Ecto neural progenitor cell (in vitro differentiated cells): ENCODE measurements at places on chromosomes 7 and 10.

GRCh38 chr7:21656796-21657195, 114.0 kb downstream of the DNAH11 start:
- no peak for DNase-seq

GRCh38 chr7:1090686-1091643, 3.1 kb downstream of the GPER1 start:
- no peak for DNase-seq

- no peak for DNase-seq
These were observed 24.4 kb upstream of the ELN start for GRCh38 chr7:74003621-74004020.

DNA sequence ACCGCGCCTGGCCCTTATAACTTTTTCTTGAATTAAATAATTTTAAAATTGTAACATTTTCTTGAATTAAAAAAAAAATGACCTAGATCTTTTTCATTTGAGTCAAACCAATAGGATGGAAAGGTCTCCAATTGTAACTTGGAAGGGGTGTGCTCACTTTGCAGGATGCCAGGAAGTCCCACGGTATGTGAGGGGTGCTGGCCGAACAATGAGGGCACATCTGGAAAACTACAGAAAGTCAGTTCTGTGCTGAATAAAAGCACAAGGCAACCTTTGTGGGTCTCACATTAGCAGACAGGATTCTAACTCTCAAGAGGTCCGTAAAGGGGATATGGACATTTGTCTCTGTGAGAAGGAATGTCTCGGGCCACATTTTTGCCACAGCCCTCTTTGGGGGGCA, 52.8 kb upstream of the PDLIM1 start:
- no peak for DNase-seq

DNA sequence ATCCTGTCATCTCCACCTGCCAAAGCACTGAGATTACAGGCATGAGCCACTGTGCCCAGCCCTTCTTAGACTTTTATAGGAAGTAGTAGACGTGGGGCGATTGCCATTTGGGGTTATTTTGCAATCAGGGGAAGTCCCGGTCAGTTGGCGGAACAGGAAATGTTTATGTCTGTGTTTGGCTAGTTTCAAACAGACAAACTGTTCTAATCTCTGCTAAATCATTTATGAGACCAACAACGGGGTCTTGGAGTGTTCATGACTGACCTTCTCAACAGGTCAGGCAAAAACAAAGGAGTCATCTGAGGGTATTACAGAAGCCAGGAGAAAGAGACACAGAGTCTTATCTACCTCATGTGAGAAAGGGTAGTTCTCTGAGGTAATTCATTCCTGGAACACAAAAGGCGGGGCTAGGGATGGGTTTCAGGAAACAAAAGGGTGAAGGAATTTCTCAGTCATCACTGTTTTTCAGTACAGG, 6.6 kb upstream of the TPK1 start:
- DNase-seq, result no peak

DNA sequence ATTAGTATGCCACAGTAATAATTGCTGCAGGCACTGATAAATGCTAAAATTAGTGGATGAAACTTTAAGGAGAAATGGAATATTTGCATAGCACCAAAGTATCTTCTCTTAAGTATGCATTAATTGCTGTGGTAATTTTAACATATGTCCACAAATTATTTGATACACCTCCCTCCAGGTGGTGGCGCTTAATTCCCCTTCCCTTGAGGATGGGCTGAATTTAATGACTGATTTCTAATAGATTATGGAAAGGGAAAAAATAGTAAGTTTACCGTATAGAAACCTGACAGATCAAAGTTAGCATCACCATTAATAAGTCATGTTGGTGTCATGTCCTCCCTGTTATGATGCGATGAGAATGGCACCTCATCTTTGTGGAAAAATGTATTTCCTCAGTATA, 519.2 kb downstream of the TFEC start:
- no peak for DNase-seq

GRCh38 chr7:112206991-112207592, 597 bp downstream of the ZNF277 start:
- DNase-seq, result no peak

GRCh38 chr7:83273699-83274098, 111.0 kb upstream of the PCLO start:
- DNase-seq, result no peak

DNA sequence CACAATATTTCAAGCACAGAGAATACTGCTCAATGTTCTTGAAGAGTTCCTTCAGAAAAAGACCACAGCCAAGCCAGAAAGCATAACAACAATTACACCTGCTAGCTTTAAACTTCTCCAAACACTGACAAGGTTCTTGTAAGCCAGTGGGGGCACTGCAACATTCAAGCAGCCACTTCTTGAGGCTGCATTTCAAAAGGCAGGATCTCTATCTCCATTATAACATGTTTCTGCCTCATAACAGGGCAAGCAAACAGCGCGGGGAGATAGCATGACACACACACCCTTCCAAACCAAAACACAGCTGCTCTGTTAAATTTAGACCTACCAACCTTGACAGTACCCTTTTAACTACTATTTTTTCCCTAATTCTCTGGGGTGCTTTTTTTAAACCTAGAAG, 30.8 kb downstream of the CHCHD3 start:
- DNase-seq, result no peak

GRCh38 chr7:148151778-148152177, 438.8 kb upstream of the C7orf33 start:
- DNase-seq, result no peak

- no peak for DNase-seq
These were observed 1134.0 kb downstream of the XPNPEP1 start for GRCh38 chr10:108789336-108789735.

GRCh38 chr7:38858259-38858884, 50.6 kb downstream of the VPS41 start:
- no peak for DNase-seq

DNA sequence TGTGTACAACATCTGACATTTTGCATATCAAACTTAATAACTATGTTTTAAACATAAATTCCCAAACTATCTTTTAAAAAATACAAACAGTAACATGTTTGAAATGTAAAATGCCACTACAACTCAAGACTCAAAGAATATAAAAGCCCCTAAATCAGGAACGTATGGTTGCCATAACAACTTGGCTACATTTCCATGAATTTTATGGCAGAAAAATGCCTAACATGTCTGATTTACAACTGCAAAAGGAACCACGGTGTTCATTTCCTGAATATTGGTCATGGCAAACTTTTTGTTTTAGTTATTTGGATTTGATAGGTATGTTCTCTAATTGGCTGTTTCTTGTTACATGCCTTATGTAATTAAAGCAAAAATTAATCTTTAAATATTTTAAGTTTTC, 2.0 kb downstream of the SOSTDC1 start:
- DNase-seq, result no peak

- DNase-seq, result no peak
These were observed 313.3 kb downstream of the AGMO start for GRCh38 chr7:15248514-15248913.
